ENCODE measurements at places on chromosomes 12 and 14. TPM values are rescaled to one million over a fixed set of nuclear protein-coding genes. Genes with fewer than 3 reads are reported as not detected.

Gene KRT75
- total RNA-seq, result not detected

Gene KRT6B
- not detected for total RNA-seq

Gene CCDC177
- total RNA-seq, result not detected

Gene SPTB
- total RNA-seq, result 0.41 TPM

Gene ASCL4
- total RNA-seq, result not detected

Gene KRT6C
- total RNA-seq, result not detected

Gene FAR2
- total RNA-seq, result 4.9 TPM

Gene ZNF384
- total RNA-seq, result 92.6 TPM

Gene NKX2-1
- total RNA-seq, result not detected

Gene FBRSL1
- total RNA-seq, result 37.8 TPM

Gene INHBC
- not detected for total RNA-seq

Gene FOXG1
- total RNA-seq, result not detected

Gene PLEKHG7
- total RNA-seq, result not detected

Gene GALNT16
- total RNA-seq, result not detected

Gene TRHDE
- not detected for total RNA-seq

Gene GLIPR1L2
- 0.68 TPM for total RNA-seq

Gene RPS6KL1
- 1.1 TPM for total RNA-seq

Gene SETD1B
- total RNA-seq, result 13.8 TPM

Gene TROAP
- 67.4 TPM for total RNA-seq

Gene GUCY2C
- not detected for total RNA-seq

Gene NTS
- not detected for total RNA-seq

Gene AGAP2
- total RNA-seq, result 38.4 TPM
